ENCODE measurements at places on chromosomes 11 and 22.

DNA sequence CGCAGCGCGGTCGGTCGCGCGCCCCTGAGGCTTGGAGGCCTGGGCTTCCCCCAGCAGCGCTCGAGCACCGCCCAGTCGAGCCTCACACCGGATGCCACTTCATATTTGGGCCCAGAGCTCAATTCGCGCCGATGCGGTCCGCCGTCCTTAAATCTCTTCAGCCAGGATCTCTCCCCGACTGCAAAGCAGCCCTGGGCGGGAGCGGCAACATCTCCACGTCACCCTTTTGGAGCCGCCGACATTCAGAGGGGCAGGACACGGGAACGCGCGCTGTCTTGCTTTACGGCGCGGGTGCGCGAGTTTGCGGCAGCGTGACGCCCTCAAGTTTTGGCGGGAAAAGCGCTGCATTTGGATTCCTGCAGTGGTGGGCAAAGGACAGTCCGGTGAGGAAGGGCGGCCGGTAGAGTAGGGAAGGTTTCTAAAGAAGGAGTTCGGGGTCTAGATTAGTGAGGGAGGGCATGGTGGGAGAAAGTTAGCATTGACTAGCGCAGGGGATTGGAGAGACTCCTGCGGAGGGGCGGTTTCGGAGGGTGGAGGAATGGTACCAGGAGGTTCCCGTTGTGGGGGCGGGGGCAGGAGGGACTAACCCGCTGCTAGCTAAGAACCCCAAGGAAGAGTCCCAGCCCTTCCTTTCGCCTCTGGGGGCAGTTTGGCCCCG, 796 bp downstream of the CHEK1 start:
- peak; percentile 65 for DNase-seq

DNA sequence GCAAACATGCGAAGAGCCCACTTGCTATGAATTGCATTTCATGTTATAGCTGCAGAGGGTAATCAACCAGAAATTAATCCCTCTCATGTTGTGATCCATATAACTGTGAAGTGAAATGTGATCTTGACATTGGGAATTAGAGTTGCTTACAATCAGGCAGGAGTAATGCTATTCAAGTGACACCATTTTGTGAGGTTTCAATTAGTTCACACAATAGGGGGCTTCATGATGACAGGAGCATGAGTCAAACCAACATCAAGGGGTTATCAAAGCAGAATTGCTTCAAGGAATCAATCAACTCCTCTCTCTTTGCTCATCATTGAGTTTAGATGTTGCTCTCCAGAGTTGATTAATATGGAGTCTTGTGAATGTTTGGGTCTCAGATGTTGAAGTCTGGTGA, 1585.2 kb upstream of the TENM4 start:
- DNase-seq: no peak

DNA sequence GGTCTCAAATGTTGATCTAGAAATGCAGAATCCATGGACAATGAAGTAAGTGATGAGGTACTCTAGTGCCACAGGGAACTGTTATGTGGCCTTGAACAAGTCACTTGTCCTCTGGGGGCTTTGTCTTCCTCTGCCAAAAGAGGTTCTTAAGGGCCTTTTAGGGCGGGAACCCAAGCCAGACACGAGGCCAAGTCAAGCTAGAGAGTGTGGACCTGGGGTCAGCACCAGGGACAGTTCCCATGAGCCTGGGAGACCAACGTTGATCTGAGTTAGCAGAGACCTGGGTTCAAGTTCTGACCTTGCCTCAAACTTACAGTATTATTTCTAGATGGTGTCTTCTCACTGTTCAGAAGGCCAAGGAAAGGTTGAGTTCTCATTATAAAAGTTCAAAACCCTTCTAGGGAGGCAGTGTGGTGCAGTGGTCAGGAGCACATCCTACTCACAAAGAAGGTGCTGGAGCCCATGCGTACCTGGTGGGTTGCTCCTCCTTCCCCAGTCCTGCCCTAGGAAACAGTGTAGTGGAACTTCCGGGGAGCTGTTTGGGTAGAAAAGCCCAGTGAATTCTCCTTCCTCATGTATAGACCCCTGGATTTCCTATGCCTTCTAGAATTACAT, 121.5 kb downstream of the CHST1 start:
- no peak for DNase-seq

DNA sequence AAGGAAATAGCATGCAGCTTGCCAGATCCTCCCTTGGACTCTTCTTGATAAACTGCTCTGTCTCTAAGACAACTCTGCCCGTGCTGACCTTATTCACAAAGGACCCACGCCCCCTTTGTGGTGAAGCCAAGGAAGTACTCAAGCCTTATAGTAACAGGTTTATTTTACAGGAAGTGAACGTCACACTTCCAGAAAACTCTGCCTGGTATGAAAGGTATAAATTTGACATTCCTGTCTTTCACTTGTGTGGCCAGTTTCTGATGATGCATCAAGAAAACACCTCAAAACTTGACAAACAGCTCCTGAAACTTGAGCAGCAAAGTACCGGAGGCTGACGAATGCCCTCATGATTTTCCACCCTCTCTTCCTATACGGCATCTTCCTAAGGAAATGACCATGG, 12.5 kb upstream of the PELI3 start:
- DNase-seq: no peak

DNA sequence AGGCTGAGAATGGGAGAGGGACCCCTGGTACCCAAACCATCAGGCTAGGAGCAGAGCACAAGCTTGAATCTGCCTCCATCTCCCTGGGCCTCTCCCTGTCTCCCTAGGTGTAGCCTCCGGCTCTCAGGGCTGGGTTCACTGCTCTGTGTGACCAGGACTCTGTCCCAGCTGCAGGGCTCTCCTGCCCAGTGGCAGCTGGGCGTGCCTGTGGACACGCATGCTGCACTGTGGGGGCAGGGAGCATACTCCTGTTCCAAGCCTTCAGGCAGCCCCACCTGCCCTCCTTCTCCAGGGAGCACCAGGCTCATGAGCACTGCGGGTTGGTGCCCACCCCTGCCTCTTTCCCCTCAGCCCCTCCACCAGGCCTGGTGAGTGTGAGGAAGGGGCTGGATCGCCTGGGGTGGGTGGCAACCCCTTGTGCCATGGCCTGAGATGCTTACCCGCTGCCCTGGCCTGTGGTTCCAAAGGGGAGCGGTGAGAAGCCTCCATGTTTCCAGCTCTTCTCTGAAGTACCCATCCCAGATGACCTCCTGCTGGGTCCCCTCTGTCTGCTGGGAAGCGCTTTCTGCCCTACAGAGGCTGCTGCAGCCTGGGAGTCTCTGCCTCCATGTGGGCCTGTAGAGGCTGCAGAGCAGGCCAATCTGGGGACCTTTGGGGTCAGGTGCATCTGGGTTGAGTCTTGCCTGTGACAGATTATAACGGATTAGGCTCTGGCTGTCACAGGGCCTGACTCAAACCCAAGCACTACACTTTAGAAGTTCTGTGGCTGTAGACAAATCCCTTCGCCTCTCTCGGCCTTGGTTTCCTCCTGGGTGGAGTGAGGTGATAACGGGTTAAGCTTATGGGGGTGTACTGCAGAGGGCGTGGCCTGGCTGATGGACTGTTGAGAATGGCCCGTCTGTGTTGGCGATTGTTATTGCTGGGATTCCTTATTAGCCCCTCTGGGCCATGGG, 43.7 kb downstream of the WNT11 start:
- no peak for DNase-seq

DNA sequence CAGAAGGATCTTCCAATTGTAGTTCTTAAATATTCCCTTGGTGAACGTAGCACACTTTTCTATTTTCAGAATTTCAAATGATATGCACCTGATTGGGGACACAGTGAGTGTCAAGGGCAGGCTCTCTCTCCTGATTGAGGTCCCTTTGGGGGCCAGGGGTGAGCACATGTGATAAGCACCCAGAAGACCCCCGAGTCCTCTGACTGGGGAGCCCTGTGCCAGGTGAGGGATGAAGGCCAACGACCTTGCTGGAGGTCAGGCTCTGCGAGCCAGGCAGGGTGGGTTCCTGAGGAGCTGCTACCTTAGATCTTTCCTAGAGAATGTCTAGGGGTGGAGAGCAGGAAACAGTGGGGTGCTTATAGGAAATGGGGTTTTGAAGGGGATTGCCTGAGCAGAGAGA, 1253.9 kb downstream of the BRD1 start:
- no peak for DNase-seq

DNA sequence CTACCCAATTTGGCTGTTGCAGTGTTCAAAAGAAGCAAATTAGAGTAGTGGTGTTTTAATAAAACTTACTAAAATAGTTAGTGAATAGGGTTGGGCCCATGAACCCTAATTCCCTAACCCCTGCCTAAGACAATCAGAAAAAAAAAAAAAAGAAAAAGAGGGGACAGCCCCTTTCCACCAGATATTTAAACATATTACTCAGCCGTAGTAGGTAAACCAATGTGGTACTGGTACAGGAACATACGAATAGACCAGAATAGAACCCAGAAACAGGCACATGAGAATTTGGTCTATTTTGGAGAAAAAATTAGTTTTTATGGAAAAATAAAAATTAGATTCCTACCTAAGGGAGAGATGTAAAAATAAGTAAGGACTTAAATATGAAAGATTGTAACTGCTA, 38.6 kb downstream of the MMP7 start:
- no peak for DNase-seq

GRCh38 chr11:37110385-37110784, 512.3 kb upstream of the RAG2 start:
- no peak for DNase-seq

DNA sequence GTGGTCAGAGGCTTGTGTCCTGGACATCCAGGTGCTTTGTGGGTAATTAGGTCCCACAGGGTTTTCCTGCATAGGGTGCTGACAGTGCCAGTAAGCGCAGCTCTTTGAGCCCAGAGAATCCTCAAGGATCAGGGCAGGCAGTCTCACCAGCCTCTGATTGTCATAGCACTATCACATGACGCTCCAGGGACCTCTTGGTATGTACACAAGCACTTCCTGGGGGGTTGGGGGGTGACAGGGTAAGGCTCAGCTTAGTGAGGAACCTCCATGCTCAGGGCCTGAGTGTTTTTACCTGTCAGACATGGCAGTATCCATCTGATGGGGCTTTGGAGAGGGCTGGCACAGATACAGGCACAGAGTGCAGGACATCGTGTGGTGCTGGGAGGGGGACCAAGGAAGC, 27.9 kb upstream of the SUSD2 start:
- no peak for DNase-seq

GRCh38 chr11:26087120-26087935, 244.6 kb upstream of the ANO3 start:
- DNase-seq: no peak

GRCh38 chr11:34626393-34626792, 5.5 kb downstream of the EHF start:
- DNase-seq: no peak

- no peak for DNase-seq
These were observed 8.8 kb upstream of the DKK3 start for GRCh38 chr11:12017243-12017678.

- no peak for DNase-seq
These were observed 17.1 kb upstream of the TOLLIP start for GRCh38 chr11:1326435-1327063.

DNA sequence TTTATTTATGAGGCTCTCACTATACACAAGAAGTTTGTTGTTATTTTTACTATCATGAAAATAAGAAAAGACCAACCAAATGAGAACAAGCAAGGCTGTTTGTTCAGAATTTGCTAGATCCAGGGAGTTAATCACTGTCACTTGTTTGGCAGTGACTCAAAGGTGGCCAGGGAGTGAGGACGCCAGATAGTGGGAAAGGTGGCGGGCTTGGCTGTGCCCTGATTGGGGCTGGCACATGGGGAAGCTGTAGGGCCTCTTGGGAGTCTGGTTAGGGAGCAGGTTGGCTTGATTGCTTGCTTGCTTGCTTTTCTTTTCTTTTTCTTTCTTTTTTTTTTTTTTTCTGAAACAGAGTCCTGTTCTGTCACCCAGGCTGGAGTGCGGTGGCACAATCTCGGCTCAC, 53.1 kb upstream of the SLC22A12 start:
- no peak for DNase-seq

- no peak for DNase-seq
These were observed 50.0 kb downstream of the CLTCL1 start for GRCh38 chr22:19241593-19241906.

DNA sequence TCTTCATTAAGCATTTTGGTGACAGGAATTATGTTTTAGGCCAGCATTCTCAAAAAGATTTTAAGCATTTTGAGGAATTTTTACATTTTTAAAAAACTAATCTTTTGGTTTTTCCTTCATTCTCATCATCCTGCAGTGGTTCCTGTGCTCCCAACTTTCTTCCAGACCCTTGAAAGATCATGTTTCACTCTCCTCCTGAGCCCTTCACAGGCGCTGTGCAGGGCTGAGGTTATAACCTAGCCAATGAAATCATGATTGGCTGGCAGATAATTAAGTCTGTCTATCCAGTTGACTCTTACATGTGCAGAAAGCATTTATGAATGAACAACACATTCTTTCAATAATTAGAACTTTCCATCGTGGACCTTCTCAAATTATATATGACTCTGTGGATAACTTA, 226.3 kb downstream of the DDX10 start:
- no peak for DNase-seq

DNA sequence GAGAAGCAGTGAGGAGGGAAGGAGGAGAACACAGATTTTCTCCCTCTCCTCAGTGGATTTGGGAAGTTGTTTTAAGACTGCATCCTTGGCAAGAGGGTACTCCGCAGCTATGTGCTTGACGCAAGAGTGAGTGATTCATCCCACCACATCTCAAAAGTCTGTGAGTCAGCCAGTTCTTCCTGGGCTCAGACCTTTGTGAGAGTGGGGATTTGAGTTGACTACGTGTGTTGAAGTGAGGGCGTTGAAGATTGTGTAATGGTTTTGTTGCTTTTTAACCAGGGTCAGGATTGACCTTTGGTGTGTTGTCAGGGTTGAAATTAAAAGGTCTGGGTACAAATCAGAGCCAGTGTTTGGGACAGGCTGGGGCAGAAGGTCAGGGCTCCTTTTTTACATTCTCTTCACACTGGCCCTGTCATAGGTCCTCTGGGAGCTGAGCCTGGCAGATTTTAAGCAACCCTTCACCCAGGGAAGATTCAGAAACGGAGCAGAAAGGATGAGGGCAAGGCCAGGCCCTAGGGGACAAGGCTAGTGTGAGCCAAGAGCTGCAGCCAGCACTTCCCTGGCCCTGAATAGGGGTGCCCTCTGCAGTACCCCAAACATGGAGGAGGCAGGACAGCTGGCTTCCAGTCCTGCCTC, 4.2 kb upstream of the C11orf86 start:
- DNase-seq: no peak

- DNase-seq: no peak
These were observed 953.2 kb downstream of the OPCML start for GRCh38 chr11:132579136-132579535.

DNA sequence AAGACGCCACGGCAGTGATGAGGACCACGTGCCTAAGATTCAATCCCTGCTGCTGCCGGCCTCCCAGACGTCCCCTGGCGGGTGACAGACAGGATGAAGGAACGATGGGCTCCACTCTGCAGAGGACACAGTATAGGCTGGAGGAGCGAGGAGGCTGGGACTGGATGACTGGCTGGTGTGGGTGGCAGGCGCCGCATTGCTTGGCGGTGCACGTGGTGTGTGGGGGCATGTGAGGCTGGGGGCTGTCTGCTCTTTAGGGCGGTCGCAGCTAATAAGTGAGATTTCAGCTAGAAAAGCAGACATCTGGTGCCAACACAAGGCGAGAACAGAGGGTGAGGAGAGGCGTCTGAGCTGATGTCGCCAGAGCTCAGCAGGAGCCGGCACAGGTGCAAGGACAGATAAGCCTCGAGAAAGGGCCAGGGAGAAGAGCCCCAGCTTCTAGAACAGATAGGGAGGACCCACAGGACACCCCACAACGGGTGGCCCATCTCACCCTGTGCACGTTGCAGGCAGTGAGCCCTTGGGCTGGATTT, 33.2 kb downstream of the TSPAN4 start:
- no peak for DNase-seq

- no peak for DNase-seq
These were observed 761 bp upstream of the NXF1 start for GRCh38 chr11:62805961-62806441.

- DNase-seq: no peak
These were observed 29.5 kb upstream of the SCUBE2 start for GRCh38 chr11:9120664-9121468.

- no peak for DNase-seq
These were observed 7.5 kb downstream of the SERPIND1 start for GRCh38 chr22:20781272-20781990.
